ENCODE measurements at places on chromosomes 1 and 21.
A peak's percentile ranks its signal among the peaks of the same experiment; 100 is the strongest.

DNA sequence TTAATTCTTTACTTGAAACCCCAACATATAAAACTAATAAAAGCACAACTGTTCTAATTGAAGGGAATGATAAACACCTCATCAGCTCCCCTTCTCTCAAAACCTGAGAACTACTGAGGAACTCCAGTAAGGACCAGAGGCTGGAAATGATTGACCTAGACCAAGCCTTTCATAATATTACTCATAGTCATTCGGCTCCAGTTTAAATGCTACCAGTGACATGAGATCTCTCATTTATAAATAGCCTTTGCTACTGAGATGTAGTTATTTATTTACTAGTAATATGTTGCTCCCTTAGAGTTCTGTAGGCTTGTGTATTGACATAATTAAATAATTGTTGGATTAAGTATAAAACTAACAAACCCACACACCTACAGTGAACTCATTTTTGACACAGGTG, 209.8 kb upstream of the PRMT6 start:
- DNase-seq: no peak

- no peak for DNase-seq
These were observed 24.7 kb downstream of the SSBP3 start for GRCh38 chr1:54381524-54381923.

- peak; percentile 10 for DNase-seq
These were observed 120.2 kb downstream of the ZC3H11B start for GRCh38 chr1:219492717-219493116.

DNA sequence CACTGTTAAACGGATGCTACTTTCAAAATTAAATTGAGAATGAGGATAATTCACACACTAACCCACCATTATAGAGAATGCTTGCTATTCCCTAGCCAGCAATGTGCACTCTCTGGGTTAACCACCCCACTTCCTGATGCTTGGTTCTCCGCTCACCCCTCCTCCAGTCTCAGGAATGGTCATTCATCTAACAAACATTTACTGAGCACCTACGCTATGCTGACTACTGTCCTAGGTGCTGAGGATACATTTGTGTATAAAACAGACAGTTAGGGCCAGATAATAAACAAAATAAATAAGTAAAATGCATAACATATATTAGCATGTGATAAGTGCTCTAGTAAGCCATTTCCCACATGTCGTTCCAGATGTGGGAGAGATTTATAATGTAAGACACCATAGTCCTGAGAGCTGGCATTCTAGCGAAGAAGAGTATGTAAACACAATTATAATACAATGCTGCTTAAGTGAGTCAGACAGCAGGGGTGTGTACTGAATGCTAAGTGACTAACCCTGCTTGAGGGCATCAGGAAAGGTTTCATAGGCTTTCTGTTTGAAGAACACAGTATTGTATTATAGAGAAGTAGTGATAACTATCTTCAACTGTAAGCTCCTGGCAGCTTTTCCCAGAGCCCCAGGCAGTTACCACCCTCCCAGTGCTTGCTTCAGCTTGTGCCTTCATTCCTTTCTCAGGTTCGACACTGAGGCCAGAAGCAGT, 126.7 kb upstream of the CACHD1 start:
- peak; percentile 46 for DNase-seq

DNA sequence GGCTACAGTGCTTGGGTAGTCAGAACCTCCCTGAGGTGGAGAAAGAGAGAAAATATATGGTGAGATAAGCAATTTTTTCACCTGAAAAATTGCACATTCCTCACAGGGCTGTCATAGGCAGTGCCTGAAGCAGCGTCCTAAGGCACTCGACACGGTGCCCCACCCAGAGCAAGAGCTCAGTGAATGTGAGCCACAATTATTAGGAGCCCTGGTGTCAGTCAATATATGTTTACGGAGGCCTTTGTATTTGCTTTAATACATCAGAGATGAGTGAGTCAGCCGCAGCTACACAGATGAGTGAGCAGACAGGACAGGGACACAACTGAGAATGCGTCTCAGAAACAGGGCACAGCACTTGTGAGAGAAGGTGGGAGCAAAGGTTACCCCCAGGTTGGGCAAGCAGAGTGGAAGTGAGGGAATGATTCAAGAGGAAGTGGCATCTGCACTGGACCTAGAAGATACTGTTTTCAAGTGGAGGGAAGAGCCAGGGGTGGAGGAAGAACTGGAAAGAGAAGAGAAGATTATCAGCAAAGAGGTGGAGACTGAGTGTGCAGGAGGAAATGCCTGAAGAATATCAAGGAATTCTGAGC, 5.2 kb upstream of the PIGC start:
- no peak for DNase-seq

DNA sequence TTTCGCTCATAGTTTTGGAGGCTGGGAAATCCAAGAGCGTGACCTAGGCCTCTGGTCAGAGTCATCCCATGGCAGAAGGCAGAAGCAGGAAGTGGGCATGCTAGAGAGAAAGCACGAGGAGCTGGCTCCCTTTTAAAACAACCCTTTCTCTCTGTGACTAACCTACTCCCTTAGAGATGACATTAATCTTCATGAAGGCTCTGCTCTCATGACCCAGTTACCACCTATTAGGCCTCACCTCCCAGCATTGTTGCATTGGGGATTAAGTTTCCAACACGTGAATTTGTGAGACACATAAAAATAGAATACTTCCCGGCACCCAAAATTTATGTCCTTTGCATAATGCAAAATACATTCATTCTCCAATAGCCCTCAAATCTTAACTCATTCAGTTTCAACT, 223.1 kb upstream of the ST6GALNAC5 start:
- DNase-seq: no peak

GRCh38 chr1:33180911-33181890, 642 bp downstream of the TRIM62 start:
- DNase-seq: peak; percentile 43

- DNase-seq: no peak
These were observed 9.3 kb downstream of the CTH start for GRCh38 chr1:70420320-70420719.

DNA sequence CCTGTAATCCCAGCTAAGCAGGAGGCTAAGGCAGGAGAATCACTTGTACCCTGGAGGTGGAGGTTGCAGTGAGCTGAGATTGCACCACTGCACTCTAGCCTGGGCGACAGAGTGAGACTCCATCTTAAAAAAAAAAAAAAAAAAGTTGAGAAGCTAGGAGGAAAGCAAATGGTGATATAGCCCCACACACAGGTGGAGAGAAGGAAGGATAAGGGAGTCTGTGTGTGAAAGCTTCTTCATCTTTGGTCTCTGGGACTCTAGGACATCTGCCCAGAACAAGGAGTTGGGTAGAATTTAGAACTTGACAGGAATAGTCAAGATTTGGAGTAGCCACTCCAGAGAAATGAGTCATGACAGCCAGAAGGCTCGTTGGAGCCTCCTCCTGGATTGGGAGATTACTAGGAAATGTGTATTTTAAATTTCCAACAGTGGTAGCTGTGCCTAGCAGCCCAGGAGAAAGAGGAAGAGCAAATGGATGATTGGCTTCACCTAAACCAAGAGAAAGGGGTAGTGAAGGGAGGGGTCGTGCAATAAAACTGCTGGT, 19.9 kb downstream of the NPL start:
- peak; percentile 12 for DNase-seq

GRCh38 chr21:24023402-24023801, 1583.9 kb downstream of the MRPL39 start:
- DNase-seq: peak; percentile 36

DNA sequence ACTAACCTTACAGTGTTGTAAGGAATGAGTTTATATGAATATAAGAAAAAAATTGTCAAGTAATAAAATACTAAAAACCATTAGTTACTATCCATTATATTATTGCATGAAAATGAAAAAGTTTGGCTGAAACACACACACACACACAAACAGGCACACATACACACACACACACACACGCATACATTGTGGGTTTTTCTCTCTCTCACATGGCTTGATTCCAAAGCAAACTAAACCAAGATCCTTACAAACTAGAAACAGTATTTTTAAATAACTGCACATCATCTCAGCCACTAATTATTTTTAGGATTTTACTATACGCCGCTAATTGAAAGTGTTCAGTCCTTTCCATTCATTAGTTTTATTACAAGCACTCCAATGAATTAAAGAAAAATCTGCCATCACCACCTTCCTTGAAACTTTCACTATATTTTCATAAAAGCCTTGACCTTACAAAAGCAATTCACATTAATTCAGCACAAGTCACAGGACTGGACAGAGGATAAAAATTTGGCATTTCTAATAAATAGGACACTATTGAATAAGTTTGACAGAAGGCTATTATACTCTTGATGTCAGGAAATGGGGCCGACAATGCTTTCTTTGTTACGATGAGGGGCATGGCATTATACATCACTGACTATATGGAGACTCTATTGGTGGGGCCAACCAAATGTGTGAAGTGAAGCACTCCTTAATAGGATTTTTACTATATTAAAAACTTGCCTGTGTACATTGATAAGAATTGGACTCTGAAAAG, 187.0 kb upstream of the ESRRG start:
- no peak for DNase-seq

DNA sequence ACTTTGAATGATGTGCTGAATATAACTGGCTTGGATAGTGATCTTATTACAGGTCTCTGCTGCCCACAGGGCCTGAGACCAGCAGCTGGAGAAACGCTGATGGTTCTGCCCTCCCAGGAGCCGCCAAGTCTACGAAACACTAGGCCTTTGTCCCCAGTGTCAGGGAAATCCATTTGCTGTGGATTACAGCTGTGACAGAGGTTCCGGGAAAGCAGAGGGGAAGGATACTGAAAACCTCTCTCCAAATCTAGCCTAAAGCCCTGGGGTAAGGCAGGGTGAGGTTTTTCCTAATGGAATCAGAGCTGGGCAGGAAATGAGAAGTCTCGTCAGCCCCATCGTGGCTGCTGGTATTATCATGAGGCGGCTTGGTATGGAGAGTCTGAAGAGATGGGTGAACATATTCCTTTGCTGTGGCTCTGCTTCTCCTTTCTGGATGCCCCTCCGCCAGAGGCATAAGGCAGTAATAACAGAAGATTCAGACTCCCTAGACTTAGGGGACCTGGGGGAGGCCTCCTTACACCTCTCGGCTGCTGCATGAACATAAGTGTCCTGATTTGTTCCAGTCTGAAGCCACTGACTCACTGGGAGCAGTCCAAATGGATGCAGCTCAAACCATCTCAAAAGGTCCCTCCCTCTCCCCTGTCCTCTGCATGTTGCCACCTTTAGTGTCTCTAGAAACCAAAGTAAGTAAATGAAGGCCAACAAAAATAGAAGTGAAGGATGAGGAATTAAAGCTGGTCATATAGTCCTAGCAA, 48.1 kb downstream of the PHC2 start:
- DNase-seq: peak; percentile 49
